ENCODE measurements at places on chromosomes 1 and 21. TPM values are rescaled to one million over a fixed set of nuclear protein-coding genes. Genes with fewer than 3 reads are reported as not detected.

ST6GALNAC3 gene
- 9.5 TPM for total RNA-seq

ACKR1 gene
- 177 TPM for total RNA-seq

DNA sequence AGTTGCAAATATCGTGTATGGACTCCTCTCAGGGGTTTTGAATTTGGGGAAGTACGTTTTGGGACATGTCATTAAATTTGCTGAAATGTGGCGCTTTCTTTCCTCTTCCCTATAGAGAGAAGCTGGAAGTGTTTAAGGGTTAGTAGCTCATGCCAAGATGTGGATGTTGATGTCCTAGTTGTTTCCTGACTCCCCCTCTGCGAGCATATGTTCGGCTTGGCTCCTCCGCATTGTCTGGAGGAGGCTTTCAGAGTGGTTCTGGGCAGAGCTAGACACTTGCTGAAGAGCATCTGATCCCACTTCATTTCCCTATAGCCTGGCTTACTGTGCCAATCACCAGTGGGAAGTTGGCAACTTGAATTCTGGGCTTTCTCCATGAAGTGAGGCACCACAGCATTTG lies 347.4 kb upstream of the B3GALT2 start:
- DNase-seq = no peak

- no peak for DNase-seq
These were observed 12.9 kb downstream of the DPYD start for GRCh38 chr1:97907886-97908285.

GRCh38 chr1:37465593-37466517 lies 8.5 kb upstream of the ZC3H12A start:
- no peak for DNase-seq

- DNase-seq = no peak
These were observed 5.6 kb upstream of the SLX9 start for GRCh38 chr21:44934276-44934675.

GRCh38 chr1:35847935-35848565 lies 35.0 kb upstream of the AGO1 start:
- no peak for DNase-seq

GRCh38 chr1:174217248-174217647 lies 57.9 kb downstream of the RABGAP1L start:
- no peak for DNase-seq
